Activated T-cell treated with anti-CD3 and anti-CD28 coated beads, Interleukin-2, amount 50 U/mL, for 4 hours (primary cell): ENCODE measurements at places on chromosomes 6 and 20. TPM values are rescaled to one million over a fixed set of nuclear protein-coding genes. Genes with fewer than 3 reads are reported as not detected.

DNA sequence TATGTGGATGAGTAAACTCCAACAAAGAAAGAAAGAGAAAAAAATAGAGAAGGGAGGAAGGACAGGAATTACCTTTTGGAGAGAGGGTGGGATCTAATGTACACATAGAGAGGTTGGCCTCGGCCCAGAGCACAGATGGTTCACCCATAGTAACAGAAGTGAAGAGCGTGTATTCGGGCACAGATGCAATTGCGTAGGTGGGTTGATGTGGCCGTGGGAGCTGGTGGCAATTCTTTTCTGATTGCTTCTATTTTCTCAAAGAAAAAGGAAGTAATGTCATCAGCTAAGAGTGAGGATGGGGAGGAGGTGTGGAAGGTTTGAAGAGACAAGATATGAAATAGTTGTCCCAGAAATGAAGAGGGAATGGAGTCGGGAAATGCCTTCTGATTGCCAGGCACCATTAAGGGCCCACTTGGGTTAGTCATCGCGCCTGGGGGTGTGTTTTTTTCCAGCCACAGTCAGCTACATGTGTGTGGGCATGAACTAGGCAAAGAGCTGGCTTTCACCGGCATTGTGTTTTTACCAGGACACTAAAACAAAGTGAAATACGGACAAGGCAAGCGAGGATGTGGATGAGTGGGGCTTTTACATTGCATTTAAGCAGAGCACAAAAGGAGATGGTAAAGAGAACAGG lies 158.7 kb downstream of the SYNE1 start:
- no peak for DNase-seq

MOG gene
- total RNA-seq = not detected

SLC22A7 gene
- not detected for total RNA-seq

DNA sequence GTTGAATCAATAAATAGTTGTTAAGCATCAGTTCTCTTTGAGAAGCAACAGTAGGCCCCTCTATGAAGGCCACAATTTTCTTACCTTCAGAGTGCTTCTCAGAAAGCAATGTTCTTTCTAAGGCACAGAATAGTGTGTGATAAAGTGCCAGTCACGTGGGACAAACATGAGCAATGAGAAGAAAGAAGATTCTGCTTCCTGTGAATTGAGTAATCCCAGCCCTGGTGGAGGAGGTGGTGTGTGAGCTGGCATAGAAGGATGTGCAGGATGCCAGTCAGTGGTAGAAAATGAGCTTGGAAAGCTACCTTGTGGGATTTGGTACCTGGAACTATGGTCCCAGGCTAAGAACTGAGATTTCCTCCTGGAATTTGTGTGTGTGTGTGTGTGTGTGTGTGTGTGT lies 21.7 kb downstream of the KIZ start:
- no peak for DNase-seq

PEX3 gene
- total RNA-seq = 25.5 TPM

MRPS26 gene
- total RNA-seq = 117 TPM

- no peak for DNase-seq
Measured at GRCh38 chr20:20837574-20838021, 125.2 kb upstream of the RALGAPA2 start.

DNA sequence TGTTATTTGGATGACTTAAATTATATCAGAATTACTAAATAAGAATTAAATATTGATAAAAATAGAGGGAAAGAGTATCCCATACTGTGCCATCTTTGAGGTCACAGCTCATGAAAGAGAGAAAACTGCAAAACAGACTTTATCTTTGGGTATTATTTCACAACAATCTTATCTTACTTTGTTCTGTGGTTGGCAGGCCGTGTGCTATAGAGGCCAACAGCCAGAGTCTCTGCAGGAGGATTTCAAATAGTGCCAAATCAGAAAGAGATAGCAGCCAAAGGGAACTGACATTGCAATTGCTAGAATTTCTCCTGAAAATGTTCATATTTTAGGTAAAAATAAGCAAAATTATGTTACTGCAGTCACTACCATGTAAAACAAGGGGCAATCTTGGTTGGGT lies 354.2 kb downstream of the GRIK2 start:
- no peak for DNase-seq

GRCh38 chr6:20542927-20543602 lies 8.8 kb downstream of the CDKAL1 start:
- DNase-seq = no peak

DNA sequence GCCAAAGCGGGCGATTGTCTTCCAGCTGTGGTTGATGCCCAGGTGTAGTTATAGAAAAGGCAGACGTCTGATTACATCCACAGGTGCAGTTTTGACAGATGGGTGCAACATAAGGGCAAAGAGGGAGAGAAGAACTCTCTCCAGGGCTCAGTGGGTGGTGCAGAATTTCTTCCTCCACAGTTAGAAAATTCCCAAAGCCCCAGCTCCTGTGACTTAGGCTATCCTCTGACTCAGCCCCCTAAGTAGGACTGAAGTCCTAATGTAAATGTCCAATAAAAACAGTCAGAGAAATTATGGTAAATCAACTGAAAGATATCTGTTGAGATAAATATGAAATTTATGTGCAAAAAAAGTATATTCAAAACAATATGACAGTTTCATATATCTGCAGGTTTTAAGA lies 31.4 kb downstream of the LYRM4 start:
- no peak for DNase-seq

NTSR1 gene
- not detected for total RNA-seq

APMAP gene
- total RNA-seq = 58.8 TPM
